ACHN (cell line): ENCODE measurements at places on chromosomes 2 and 18.

DNA sequence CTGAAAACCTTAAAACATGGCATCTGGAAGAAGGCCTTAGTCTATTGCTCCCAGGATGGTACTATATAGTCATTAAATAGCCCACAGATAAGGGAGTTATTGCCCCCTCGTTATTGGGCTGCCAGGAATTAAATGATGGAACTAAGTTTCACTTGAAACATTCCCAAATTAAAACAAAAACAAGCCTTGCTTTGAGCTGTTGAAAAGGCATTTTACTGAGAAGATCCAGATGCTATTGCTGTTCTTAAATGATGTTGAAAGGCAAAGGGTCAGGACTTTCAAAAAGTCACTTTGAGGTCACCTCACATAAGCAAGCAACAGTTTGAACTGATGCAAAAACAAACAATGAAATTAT is 2.0 kb upstream of the AMMECR1L start:
- no peak for DNase-seq

DNA sequence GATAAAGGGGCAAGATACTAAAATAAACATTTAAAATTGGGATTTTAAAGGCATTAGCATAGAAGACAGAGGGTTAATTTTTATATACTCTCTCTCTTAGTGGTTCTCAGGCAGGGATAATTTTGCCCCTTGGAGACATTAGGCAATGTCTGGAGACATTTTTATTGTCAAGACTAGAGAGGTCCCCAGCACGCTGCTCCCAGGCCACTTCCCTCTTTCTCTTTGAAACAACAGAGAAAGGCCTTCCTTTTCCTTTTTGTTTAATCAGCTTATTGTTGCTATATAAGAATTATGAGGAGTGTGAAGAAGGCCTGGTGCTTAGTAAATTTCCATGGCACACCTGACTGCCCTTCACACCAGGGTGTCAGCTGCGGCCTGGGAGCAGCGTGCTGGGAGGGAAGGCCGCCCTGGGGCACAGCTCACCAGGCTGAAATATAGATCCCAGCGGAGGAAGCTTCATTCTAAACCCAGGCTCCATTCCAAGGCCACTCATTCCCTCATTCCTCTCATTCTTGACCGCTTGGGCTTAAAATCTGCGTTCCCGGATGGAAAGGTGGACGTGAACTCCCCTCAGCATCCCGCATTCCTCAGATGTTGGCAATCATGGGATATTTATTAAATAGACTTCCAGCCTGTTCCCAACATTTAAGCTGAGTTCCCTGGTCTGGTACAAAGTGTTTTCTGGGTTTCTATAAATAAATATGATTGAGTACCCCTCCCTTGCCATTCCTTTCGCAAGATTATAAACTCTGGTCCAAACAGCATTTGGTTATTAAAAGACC is 22.5 kb downstream of the SLC14A2 start:
- peak; percentile 66 for DNase-seq

GRCh38 chr2:35114765-35115164 is 1240.8 kb upstream of the CRIM1 start:
- DNase-seq, result peak; percentile 25

DNA sequence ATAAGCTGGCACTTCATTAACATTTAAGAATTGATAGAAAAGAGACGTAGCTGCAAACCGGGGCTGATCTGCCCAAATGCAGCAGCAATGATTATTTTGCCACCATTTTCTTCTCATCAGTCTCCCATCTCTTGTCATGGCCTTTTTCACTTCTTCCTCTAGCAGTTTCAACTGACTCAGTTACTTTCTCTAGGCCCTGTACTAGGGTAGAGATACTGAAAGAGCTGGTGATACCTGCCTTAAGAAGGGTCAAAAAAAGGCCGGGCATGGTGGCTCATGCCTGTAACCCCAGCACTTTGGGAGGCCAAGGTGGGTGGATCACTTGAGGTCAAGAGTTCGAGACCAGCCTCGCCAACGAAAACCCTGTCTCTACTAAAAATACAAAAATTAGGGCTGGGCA is 127.4 kb downstream of the LTBP1 start:
- DNase-seq, result no peak
